ENCODE measurements at places on chromosomes 11 and 22.

DNA sequence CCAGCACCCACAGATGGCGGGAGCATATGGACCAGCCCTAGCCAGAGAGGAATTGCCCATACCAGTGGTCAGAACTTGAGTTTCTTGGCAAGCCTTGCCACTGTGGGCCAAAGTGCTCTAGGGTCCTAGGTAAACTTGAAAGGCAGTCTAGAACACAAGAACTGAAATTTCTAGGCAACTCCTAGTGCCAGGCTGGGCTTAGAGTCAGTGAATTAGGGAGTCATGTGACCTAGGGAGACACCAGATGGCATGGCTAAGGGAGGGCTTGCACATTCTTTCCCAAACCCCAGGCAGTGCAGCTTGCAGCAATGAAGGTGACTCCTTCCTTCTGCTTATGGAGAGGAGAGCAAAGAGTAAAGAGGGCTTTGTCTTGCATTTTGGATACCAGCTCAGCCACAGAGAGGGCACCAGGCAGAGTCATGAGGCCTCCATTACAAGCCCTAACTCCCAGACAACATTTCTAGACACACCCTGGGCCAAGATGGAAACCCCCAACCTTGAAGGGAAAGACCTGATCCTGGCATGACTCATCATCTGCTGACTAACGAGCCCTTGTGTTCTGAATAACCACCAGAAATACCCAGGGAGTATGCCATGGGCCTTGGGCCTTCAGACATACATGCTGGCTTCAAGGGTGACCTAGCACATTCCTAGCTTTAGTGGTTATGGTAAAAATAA, 19.2 kb upstream of the OR56A3 start:
- DNase-seq, result peak; percentile 22

- DNase-seq, result peak; percentile 25
Observed at GRCh38 chr11:4063348-4063747, 31.3 kb upstream of the RRM1 start.

GRCh38 chr22:33427461-33427860, 369.3 kb upstream of the SYN3 start:
- no peak for DNase-seq

DNA sequence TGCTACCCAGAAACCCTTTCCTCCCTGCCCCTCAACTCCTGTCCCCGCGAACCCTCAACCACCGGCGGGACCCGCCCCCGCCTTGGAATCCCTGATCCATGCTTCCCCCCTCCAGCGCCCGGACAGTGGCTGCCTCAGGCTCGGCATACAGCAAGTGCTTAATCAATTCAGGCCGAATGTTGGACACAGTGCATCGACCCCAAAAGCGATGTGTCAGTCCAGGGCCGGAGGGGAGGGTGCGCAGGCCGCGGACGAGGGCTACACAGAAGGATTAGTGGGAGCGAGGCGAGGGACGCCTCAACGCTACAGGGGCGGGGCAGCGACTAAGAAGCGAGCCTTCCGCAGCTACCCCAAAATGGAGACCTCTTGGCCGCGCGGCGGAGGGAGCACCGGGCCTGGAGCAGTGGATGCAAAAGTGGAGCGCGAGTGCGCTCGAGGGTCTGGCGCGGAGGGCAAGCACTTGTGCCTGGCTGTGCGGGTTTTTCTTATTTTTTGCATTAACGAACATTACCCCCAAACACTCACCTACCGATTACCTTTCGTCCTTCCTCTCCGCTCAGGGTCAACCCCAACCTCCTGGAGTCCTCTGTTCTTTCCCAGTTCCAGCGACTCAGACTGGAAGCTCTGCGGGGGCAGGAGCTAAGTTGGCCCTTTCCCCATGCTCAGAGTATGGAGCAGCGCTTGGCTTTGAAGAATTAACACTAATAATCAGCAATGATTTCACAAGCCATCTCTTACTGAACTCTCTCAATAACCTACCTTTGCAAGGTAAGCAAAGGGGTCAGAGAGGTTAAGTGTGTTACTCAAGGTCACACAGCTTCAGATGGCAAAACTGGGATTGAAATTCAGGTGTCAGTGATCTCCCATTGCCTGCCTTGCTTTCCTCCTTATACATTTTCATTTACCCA, 30.0 kb upstream of the WNT11 start:
- DNase-seq, result peak; percentile 76

- DNase-seq, result no peak
Observed at GRCh38 chr22:21593406-21594232, 26.1 kb downstream of the UBE2L3 start.
